CD4-positive, alpha-beta T cell treated with Interleukin-12 subunit alpha and Interleukin-12 subunit beta, for 1 hour (primary cell): ENCODE measurements at places on chromosomes 6 and 20.
A peak's percentile ranks its signal among the peaks of the same experiment; 100 is the strongest.

GRCh38 chr20:5718896-5719595 is 31.2 kb upstream of the SHLD1 start:
- no peak for DNase-seq

GRCh38 chr6:152206072-152206818 is 398.8 kb downstream of the ESR1 start:
- peak; percentile 50 for DNase-seq

DNA sequence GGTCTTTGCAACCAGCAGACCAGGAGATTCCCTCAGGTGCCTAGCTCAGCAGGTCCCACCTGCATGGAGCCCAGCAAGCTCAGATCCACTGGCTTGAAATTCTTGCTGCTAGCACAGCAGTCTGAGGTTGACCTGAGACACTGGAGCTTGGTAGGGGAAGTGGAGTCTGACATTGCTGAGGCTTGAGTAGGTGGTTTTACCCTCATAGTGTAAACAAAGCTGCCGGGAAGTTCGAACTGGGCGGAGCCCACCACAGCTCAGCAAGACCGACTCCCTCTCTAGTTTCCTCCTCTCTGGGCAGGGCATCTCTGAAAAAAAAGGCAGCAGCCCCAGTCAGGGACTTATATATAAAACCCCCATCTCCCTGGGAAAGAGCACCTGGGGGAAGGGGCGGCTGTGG is 34.3 kb downstream of the PRSS35 start:
- DNase-seq, result peak; percentile 11

GRCh38 chr6:6008648-6009421 is 2.1 kb upstream of the NRN1 start:
- peak; percentile 57 for DNase-seq

DNA sequence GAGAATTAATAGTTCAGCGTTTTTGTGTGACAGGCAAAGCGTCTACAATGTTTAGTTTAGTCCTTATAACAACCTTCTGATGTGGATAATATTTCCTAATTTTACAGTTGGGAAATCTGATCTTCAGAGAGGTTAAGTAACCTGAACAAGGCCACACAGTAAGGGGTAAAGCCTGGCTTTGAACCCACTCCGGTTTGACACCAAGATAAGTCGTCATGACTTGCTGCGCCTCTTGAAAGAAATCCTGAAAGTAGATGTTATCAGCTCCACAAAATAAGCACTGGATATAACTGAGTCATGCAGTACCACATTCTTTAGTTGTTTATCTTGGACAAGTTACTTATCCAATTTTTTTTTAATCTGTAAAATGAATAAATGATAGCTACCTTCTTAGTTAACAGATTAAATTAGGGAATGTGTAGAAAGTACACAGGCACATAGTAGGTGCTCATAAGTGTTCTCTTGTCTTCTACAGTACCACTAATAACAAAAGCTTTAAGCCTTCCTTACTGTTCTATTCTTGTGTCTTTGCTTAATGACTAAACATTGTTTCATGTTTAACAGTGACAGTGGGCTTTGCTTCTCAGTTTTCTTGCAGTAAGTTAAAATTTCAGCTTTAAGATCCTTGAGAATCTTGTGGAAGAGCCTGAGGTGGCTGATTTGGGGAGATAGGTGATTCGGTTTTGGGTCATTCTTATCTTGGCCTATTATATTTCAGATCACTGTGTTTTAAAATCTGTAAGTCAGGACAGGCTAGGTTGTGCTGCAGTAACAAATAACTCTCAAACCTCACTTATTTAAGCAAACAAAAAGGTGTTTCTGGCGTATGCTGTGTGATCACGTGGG is 2.1 kb downstream of the HIVEP1 start:
- no peak for DNase-seq

- no peak for DNase-seq
Measured at GRCh38 chr6:8073758-8074157, 9.6 kb upstream of the BLOC1S5 start.

DNA sequence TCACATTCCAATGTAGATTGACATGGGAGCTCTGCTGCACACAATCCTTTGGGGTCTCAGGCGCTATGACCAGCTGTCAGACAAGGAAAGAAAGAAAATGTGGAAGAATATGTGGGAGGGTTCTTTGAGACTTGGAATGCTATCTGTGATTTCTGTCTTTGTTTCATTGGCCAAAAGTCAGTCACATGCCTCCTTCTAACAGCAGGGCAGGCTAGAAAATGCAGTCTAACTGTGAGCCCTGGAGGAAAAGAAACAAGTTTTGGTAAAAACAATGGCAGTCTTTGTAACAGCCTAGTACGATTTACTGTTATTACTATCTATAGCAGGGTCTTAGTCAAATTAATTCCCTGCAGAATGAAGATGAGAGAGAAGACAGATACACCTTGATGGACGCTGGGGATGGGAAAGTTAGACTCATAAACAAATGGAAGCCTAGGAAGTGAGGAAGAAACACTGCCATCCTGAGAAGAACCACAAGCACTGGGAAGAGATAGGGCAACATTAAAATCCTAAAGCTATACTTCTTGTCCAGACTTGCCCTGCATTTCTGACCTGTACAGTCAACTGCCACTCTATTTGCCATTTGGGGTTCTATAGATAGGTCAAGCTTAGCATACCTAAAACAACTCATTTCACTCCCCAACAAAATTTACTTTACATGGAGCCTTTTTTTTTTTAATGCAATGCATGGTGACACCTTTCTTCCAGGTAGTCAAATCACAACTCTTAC is 833.0 kb downstream of the KIF16B start:
- DNase-seq, result no peak

GRCh38 chr6:81751388-81752083 is 945 bp downstream of the TENT5A start:
- peak; percentile 27 for DNase-seq

- no peak for DNase-seq
Measured at GRCh38 chr6:169070506-169071176, 183.0 kb downstream of the THBS2 start.

GRCh38 chr6:47674673-47675072 is 23.7 kb upstream of the ADGRF4 start:
- DNase-seq, result no peak

DNA sequence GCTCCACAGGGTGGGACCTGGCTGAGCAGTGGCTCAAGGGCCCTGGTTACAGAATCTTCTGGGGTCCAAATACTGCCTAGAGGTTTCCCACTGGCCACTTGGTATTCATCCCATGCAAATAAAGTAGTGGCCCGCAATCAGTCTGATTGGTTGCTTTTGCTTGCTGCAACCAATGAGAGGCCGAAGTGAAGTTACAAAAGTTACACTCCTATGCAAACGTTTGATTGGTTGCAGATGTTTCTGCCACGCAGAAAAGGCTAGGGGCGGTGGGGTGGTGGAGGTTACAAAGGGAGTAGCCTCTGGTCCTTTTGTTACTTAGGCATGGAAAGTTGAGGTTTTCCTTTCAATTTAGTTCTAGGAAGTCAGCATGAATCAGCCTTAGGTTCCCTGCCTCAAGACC is 3.6 kb upstream of the NHLRC1 start:
- DNase-seq, result no peak

DNA sequence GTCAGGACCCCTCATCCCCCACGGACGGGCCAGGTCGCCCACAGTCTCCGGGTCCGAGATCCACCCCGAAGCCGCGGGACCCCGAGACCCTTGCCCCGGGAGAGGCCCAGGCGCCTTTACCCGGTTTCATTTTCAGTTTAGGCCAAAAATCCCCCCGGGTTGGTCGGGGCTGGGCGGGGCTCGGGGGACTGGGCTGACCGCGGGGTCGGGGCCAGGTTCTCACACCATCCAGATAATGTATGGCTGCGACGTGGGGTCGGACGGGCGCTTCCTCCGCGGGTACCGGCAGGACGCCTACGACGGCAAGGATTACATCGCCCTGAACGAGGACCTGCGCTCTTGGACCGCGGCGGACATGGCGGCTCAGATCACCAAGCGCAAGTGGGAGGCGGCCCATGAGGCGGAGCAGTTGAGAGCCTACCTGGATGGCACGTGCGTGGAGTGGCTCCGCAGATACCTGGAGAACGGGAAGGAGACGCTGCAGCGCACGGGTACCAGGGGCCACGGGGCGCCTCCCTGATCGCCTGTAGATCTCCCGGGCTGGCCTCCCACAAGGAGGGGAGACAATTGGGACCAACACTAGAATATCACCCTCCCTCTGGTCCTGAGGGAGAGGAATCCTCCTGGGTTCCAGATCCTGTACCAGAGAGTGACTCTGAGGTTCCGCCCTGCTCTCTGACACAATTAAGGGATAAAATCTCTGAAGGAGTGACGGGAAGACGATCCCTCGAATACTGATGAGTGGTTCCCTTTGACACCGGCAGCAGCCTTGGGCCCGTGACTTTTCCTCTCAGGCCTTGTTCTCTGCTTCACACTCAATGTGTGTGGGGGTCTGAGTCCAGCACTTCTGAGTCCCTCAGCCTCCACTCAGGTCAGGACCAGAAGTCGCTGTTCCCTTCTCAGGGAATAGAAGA is 978 bp downstream of the HLA-A start:
- peak; percentile 51 for DNase-seq

- DNase-seq, result peak; percentile 33
Measured at GRCh38 chr20:60057866-60058807, 99.9 kb downstream of the CDH26 start.

GRCh38 chr6:42259841-42260395 is 42.3 kb upstream of the MRPS10 start:
- no peak for DNase-seq
